Muscle of leg (tissue), 16 donors: ENCODE measurements at places on chromosomes 5 and 9. TPM values are rescaled to one million over a fixed set of nuclear protein-coding genes. Genes with fewer than 3 reads are reported as not detected.

The SPINK5 gene
- 0.27 TPM for total RNA-seq

The MVB12B gene
- total RNA-seq: 11.3 TPM

The PCDHA10 gene
- total RNA-seq: 0.09 TPM

The PTTG1 gene
- total RNA-seq: 40.5 TPM

The FBN2 gene
- total RNA-seq: 110 TPM

The MGAT1 gene
- total RNA-seq: 52.1 TPM

The SPATA31E1 gene
- total RNA-seq: not detected

The ARRDC1 gene
- 27.1 TPM for total RNA-seq

The LCP2 gene
- total RNA-seq: 4.4 TPM

The PRDM9 gene
- total RNA-seq: not detected

The RPS14 gene
- 5,452 TPM for total RNA-seq

The TRIP13 gene
- 5.7 TPM for total RNA-seq
